Fibroblast of pulmonary artery (primary cell): ENCODE measurements at places on chromosomes 12 and 14.
A peak's percentile ranks its signal among the peaks of the same experiment; 100 is the strongest.

- no peak for DNase-seq
Measured at GRCh38 chr12:4240161-4240783, 33.3 kb upstream of the CCND2 start.

GRCh38 chr14:31541702-31542101, 19.5 kb upstream of the NUBPL start:
- DNase-seq: no peak

DNA sequence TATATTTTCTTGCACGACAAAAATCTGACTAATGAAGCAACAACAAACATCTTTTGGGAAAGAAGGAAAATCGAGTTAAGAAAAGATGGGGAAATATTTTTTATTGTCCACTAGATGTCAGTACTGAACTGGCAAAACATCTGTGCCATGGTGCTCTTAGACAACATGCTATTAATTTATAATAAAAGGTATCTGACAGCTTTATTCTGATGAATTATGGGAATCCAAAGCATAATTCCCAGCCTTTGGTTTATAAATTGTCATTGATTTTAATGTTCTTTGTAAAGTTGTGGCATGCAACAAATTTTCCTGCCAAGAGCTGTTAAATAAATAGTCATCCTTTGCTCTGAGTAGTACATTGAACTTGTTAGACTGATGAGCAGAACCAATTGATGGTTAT, 231.2 kb downstream of the ETNK1 start:
- peak; percentile 62 for DNase-seq

DNA sequence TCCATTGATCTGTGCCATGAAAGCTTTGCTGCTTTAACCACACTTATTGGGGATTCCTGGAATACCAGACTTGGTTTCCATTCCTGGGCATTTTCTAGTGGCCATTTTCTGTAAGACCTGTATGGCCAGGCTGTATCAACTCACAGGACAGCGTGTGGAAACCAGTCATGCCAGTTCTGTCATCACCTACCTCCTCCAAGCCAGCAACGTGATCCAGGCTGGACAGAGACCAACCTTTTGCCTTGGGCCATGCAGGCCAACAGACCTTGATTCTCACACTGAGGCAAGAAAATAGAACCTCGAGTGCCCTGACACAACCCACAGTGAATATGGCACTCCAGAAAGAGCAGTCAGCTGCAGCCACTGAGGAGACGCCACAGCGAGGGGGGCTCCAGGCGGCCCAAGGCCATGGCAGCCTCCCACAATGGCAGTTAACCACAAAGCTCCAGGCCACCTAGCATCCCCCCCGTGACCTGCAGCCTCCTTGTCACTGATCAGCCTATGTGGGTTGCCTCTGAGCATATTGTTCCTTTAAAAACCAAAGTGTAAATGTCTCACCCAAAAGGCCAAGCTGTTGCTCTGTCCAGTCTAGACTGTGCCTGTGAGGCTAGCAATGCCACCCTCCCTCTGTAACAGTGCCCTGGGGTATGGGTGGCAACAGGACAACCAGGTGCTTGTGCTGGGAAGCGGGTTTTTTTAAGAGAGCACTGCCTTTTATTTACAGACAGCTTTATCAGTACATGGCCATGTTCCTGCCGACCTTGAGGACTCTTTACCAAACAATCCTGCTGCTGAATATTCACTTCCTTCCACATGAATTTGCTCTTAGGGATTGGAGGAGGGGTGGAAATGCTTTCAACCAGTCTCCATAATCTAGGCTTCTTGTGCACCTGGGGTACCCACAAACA, 168.7 kb upstream of the HIF1A start:
- DNase-seq: no peak

GRCh38 chr12:130924966-130925665, 28.6 kb upstream of the ADGRD1 start:
- no peak for DNase-seq

DNA sequence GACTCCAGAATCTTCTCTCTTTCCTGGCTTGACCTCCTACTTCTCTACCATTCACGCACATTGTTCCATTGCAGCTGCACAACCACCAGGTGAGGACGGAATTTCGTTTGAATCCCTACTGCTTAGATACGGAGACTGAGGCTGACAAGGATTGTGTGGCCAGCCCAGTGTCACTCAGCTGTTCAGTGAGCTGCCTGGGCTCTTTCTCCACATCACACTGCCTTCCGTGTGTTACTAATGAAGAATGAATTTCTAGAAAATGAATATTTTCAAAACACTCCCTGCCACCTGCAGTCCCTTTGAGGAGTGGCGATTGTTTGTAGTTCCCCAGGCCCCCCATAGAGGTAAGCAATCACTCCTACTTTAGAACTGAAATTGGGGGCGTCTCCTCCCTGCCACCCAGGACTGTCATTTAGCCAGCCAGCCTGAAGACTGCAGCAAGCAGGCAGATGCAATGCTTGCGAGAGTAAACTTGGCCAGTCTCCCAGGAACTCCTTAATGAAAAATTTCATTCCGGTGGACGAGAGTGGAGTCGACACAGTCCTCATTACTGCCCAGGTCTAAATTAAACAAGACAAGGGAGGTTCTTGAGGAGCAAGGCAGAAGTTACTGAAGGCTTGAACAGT, 239.7 kb downstream of the SLC41A2 start:
- DNase-seq: peak; percentile 37

DNA sequence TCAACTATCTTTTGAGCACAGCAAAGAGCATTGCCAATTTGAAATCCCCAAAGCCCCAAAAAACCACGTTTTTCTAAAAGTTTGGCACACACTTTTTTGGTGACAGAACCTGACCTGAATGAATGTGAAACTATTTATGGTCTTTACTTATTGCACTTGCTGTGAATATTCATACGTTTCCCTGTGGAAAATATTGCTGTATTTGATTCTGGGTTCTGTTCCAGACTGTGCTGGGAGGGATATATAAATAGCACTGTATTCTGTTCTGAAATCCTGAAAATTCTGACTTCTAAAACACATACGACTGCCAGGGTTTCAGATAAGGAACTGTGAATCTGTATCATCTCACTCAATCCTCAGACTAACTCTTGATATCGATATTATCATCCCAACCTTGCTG, 35.1 kb downstream of the NR1H4 start:
- no peak for DNase-seq

GRCh38 chr14:58288106-58288792, 10.1 kb upstream of the ARID4A start:
- no peak for DNase-seq

DNA sequence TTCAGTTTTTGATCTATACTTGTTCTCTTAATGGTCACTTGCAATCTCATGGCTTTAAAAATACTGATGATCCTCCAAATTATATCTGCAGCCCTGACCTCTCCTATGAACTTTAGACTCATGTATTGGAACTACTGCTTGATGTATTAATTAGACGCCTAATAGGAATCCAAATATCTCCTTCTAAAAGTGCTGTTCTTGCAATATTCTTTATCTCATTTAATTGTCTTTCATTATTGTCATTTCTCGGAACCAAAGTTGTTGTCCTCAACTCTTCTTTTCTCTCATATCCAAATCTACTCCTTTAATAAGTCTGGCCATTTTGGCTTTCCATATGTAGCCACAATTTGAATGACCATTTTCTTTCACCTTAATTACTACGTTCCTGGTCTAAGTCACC, 907.6 kb upstream of the SEL1L start:
- DNase-seq: no peak

GRCh38 chr12:106671840-106672239, 89.0 kb downstream of the RFX4 start:
- DNase-seq: no peak

- no peak for DNase-seq
Measured at GRCh38 chr12:132907216-132907615, 19.8 kb upstream of the CHFR start.

- DNase-seq: peak; percentile 81
Measured at GRCh38 chr14:64891839-64892375, 12.2 kb upstream of the SPTB start.

GRCh38 chr14:25041898-25042297, 8.0 kb downstream of the STXBP6 start:
- no peak for DNase-seq

GRCh38 chr14:32985866-32986265, 47.2 kb downstream of the NPAS3 start:
- DNase-seq: no peak

- peak; percentile 88 for DNase-seq
Measured at GRCh38 chr14:88983755-88984154, 159.3 kb downstream of the TTC8 start.

GRCh38 chr12:88623777-88624548, 43.7 kb upstream of the KITLG start:
- no peak for DNase-seq

- no peak for DNase-seq
Measured at GRCh38 chr14:54512393-54512792, 2.7 kb downstream of the CGRRF1 start.

DNA sequence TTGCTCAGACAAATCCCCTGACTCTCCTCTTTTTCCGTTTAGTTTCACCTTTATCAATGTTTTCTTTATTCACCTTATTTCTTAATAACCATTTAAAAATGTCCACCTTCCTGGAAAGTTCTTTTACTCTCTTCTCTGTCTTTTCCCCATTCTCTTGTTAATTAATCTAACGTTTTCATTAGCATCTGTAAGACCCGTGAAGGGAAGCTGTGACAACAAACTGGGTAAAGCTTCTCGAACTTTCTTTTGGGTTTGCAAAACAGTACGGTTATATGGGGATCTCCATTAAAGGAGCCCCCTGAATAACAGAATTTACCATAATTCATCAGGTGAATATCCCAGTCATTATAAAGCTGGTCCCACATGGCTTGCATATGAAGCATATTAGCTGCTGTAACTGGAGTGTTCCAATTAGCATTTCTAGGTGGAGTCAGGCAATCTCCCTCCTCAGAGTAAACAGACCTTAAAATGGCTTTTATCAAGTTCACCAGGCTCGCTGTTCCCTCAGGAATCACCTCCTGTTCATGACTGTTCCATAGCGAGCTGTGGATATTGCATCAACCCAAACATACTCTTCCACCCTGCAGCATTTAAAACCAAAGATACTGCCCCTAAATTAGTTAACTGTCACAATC, 42.4 kb downstream of the TMEM30B start:
- no peak for DNase-seq

GRCh38 chr12:104650541-104650940, 193.8 kb downstream of the CHST11 start:
- DNase-seq: no peak

DNA sequence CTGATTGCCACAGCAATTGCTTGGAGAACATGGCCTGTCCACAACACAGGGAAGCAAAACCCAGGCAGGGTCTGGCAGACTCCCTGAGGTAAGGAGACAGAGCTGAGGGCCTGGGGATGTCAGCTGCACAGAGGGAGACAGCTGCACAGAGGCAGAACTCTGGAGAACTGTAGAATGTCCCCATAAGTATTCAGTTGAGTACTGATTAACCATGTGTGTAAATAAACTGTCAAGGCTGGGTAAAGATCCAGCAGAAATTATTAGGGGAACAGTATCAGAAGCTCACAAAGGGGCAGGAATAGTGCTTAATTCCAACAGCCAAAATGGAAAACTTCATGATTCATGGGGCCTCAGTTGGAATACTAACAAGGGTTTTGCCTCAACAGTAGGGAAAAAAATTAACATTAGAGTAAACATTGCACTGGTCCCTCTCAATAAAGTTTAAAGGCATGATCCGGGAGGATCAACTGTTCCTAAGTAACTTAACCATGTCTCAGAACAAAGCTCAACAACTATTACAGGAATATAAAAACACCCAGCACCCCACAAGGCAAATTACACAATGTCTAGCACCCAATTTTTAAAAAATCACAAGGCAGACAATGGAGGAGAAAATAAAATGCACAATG, 201.3 kb upstream of the RASSF8 start:
- DNase-seq: no peak

GRCh38 chr14:85087201-85087600, 442.7 kb upstream of the FLRT2 start:
- DNase-seq: no peak

DNA sequence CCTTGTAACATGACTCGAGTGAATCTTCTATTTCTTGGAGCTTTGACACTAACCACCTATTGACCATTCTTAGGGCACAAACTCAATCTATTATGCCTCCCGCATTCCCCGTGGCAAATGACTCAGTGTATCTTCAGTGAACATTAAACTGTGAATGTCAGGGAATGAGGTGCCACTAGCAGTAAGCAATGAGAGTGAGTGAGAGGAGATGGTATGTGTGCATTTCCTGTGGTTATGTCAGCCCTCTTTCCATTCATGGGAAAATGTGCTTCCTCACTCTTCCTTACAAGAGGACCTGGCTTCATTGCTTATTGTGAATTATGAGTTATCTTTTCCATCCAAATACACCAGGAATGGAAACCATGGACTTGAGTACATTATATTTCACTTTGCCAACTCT, 229.2 kb downstream of the EMP1 start:
- DNase-seq: peak; percentile 45

GRCh38 chr12:54416687-54417603, 2.1 kb downstream of the ITGA5 start:
- peak; percentile 25 for DNase-seq

GRCh38 chr14:53929871-53930715, 26.5 kb downstream of the BMP4 start:
- DNase-seq: no peak

GRCh38 chr12:51636581-51636980, 45.5 kb downstream of the SCN8A start:
- DNase-seq: peak; percentile 41

DNA sequence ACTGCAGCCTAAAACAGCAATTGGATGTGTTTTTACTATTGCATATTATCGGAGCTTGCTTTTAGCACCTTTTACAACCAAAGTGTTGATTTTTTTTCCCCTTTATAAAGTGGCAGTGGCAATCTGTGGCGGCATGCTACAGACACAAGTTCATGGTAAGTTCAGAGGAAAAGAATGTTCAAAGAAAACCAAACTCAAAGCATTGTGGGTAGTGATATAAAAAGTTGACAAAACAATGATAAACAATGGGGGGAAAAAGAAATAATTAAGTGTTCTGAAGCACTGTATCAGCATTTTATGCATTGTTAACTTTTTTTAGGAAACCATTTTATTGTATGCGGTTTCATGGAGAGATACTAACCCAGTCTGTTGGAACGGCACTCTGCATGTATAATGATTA, 492.0 kb upstream of the SOX5 start:
- DNase-seq: no peak

GRCh38 chr14:88799522-88799921, 6.8 kb upstream of the EML5 start:
- DNase-seq: no peak

GRCh38 chr14:102231476-102232347, 73.3 kb downstream of the MOK start:
- no peak for DNase-seq

DNA sequence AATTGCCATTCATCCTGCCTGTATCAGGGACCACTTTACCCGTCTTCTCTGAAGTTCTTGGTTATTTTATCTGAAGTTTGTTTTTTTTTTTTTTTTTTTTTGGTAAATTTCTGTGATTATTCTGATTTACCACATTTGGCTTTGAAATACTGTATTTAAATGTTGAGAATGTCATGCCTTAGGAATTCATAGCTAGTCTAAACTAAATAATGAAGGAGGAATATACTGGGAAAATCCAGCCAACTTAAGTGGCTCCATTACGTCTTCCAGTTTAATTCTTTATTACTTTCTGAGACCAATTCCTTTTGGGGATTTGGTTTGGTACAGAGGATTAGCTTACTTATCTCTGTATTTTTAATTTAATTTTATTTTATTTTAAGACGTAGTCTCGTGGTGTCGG, 60.3 kb upstream of the KCNMB4 start:
- DNase-seq: no peak
